ENCODE measurements at places on chromosomes 3 and 15. TPM values are rescaled to one million over a fixed set of nuclear protein-coding genes. Genes with fewer than 3 reads are reported as not detected.

Gene TMEM40
- 3.1 TPM for total RNA-seq

Gene MKRN2OS
- not detected for total RNA-seq

Gene UPK1B
- total RNA-seq: not detected

Gene GATM
- total RNA-seq: 59.0 TPM

Gene HIGD2B
- not detected for total RNA-seq

Gene RABL3
- 25.4 TPM for total RNA-seq

Gene PRRT3
- 0.81 TPM for total RNA-seq

Gene AADACL2
- total RNA-seq: not detected

Gene PP2D1
- total RNA-seq: not detected

Gene IQGAP1
- total RNA-seq: 31.3 TPM

Gene SLC6A11
- not detected for total RNA-seq

DNA sequence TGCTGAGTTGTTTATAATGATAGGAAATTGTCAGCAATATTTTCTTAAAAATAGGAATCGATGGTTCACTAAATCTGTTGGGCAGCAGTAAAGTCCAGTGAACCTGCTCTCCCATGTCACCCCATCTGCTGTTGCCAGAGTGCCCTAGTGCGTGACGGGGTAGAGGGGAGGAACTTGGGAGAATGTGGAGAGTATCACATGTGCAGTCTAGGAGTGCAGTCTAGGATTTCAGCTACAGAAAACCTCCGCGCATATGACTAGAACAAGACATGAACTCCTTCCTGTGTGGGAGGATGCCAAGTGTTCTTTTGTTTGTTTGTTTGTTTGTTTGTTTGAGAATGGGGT is 74.6 kb upstream of the ACAD9 start:
- no peak for DNase-seq

DNA sequence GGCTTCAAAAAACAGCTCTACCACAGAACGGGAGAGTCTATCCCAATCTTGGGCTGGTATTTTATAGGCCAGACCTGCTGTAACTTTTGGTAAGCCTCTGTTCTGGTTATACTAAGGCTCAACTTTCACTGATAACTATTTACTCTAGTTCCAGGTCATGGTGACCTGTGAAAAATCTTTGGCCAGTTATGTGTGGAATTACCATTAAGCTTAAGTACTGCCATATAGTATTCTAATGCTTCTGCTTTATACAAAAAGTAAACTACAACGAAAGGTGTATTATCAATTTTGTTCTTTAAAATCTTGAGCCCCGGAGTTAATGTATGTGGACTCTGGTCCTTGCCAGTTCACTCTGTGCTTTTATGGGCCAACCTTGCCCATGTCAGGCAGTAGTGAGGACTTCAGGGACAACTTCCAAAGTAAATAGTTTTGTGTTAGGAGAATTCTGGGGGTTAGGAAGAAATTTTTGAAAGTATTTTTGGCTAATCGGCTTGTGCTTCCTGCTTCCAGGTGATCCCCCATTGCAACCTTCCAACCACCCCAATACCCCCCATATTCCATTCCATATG is 6.4 kb downstream of the SIAH2 start:
- DNase-seq: no peak

- DNase-seq: no peak
These were observed 54.9 kb downstream of the TMED3 start for GRCh38 chr15:79365765-79366164.

GRCh38 chr15:29911705-29912104 is 89.4 kb upstream of the TJP1 start:
- DNase-seq: no peak

- no peak for DNase-seq
These were observed 26.0 kb upstream of the GNB5 start for GRCh38 chr15:52217186-52217585.

DNA sequence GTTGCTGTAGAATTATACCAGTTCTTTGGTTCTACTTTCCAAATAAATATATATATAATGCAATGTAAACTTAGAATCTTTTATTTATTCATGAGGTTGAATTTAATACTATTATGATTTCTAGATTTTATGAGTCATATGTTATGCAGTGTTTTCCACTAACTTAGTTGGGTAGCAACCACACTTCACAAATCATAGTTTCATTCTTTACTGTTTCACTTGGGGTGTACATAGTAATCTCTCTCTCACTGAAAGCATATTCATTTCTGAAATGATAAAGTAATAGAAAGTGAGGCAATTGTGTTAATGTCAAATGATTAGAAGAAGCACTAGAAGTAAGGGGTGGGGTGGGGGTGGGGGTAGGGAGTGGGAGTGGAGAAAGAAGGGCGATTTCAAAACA is 52.6 kb downstream of the IQCH start:
- DNase-seq: no peak

GRCh38 chr3:31735667-31736066 is 202.9 kb downstream of the STT3B start:
- DNase-seq: no peak

- DNase-seq: no peak
These were observed 101.4 kb upstream of the HACD2 start for GRCh38 chr3:123686251-123686650.

DNA sequence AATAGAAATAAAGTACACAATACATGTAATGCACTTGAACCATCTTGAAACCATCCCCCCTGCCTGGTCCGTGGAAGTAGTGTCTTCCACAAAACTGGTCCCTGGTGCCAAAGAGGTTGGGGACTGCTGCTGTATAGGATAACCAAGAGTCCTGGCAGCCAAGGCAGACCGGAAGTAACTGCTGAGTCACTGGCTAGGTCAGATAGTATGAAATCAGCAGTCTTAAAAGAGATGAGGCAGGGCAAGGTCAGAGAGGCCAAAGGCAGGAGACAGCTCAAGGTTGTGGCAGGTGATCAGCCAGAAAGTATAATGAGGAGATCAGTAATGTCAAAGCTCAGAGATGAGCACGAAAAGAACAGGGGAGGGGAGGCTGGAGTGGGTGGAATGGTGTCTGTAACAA is 60.2 kb downstream of the MAP3K13 start:
- no peak for DNase-seq

DNA sequence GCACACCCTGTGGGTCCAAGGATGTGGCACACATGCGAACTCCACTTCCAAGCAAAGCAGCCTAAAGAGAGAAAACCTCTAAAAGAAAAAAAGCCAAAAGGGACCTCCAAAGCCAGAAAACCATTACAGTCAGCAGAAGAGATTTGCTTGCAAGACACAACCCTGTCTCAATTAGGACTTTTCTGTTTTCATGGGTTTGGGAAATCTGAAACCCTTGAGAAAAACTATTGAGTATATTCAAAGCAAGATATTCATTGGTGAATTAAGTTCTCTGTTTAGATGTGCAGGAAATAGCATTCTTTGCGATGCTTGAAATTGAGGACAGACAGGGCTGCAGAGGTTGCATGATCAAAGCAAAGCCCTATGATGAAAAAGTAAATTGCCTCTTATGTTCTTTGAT is 10.2 kb upstream of the LDHAL6B start:
- DNase-seq: no peak

DNA sequence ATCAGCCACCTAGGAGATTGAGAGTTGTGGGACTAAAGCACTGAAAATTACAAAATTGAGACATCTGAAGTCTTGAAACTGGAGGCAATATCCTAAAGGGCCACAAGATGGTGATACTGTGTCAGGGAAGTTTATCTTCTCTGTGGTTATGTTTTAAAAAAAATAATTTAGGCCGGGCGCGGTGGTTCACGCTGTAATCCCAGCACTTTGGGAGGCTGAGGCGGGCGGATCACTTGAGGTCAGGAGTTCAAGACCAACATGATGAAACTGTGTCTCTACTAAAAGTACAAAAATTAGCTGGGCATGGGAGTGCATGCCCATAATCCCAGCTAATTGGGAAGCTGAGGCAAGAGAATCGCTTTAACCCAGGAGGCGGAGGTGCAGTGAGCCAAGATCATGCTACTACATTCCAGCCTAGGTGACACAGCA is 17.9 kb upstream of the NIT2 start:
- no peak for DNase-seq

DNA sequence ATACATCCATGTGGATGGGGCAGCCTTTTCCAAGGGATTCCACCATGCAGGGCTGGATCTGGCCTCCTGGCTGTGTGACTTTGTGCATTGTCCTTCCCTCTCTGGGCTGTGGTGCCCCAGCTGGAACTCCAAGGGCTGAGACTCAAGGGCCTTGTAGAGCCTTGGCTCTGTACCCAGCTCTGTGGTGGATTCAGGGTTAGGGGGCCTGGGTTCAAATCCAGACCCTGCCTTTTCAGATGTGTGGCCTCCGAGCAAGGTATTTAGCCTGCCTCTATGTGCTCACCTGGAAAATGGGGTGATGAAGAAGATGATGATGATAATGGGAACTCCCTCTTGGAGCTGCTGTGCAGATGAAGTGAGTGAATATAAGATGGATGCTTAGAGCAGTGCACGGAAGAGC is 161.9 kb downstream of the WNT7A start:
- DNase-seq: no peak

GRCh38 chr3:187042346-187042745 is 97.0 kb downstream of the RPL39L start:
- DNase-seq: no peak

DNA sequence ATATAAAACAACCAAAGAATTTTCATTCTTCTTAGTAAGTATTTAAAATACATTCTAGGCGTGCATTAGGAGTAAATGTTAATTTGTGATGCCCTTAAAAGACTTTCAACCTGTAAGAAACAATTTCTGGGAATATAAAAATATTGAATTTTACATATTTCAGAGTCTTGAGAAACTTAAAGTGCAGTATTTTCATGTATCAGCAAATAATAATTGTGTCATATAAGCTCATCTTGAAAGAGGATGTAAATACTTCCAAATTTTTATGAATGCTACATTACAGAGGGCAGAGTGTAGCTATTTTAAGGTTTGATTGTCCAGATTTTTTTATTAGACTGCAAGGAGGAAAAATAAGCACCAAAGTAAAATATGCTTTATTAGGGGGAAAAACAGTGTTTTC is 207.1 kb downstream of the VPS13C start:
- DNase-seq: no peak

GRCh38 chr3:146085678-146086077 is 75.3 kb downstream of the PLOD2 start:
- no peak for DNase-seq

- peak; percentile 81 for DNase-seq
These were observed 170.2 kb upstream of the IL12A start for GRCh38 chr3:159818399-159818798.

DNA sequence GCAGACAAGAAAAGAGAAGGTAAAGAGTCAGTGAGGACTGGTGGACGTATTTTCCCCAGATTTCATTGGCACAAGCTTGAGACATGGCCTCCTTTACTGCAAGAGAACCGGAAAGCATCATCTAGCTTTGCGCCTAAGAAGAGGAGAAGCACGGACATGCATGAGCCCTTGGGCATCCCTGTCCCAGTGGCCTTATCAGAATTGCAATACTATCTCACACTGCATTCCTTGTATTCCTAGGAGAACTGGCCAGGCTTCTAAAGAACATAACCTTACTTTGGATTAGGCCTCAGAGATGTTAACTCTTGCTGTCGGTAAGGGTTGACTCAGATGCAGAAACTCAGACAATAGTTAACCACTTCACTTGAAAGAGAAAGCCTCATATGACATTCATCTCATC is 229.5 kb upstream of the PRICKLE2 start:
- no peak for DNase-seq

GRCh38 chr3:113873814-113874526 is 35.4 kb downstream of the GRAMD1C start:
- DNase-seq: no peak

GRCh38 chr3:51057121-51057520 is 328.0 kb upstream of the MANF start:
- no peak for DNase-seq

DNA sequence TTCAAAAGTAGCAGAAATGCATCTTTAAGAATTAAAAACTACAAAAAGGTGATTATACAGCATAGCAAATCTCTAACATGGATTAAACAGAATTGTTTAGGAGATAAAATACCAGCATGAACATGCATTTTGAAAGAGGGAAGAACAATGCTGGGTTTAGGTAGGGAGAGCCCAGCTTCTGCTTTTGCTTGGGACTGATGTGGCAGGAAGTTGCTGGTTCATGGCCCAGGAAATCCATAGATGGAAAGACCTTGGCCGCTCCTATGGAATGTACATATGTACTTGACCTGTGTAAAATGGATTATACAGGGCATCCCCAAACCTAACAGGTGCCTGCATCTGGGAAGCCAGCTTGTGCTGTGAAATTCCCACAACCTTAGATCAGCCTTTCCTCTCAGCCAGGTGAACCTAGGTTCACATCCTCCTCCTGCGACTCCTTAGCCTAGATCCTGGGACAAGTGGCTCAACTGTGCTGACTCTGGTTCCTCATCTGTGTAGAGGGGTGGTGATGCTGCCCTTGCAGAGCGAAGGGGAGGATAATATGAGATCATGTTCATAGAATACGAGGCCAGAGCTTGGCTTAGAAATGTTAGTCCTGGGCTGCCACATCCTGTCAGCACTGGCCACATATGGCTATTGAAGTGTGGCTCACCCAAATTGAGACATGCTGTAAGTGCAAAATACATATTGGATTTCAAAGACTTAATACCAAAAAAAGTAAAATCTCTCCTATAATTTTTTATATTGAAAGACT is 47.0 kb upstream of the PLXNA1 start:
- no peak for DNase-seq

GRCh38 chr15:46644501-46645481 is 1010.0 kb downstream of the SQOR start:
- no peak for DNase-seq

GRCh38 chr3:177371888-177372287 is 174.6 kb upstream of the TBL1XR1 start:
- no peak for DNase-seq

All from heart left ventricle (tissue), 16 donors.